ENCODE measurements at places on chromosomes 2 and 18.

DNA sequence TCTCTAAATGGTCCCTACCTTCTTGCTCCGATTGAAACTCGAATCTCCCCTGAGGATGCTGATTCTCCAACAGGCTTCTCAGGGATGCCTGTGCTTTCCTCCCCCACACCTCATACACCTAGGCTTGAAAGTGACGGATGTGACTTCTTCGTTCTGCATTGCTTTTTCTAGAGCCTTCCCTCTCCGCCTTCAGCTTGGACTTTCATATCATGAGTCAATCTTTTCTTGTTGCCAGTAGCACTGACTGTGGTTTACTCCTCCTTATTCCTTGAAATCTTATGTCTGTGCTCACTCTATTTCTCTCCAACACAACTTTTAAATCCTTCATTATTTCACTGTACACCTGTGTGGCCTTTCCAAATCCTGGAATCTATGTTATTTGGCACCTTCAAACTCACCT, 451.4 kb downstream of the TMX3 start:
- DNase-seq, result no peak

DNA sequence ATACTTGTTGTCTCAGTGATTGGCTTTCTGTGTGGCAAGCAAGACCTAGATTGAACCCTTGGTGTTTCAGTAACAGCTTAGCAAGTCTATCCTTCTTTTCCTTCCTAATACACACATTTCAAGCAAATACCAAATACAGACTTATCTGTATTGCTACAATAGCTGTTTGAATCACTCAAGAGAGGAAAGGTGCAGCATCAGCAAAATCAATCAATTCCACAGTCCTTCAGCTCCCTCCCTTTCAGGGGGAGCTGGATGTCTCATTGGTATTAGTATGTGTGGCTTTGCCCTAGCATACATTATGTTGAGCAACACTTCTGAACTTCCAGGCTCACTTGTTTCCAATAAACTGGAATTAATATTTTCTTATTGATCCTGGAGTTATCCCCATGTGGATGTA, 323.1 kb downstream of the TMX3 start:
- no peak for DNase-seq

DNA sequence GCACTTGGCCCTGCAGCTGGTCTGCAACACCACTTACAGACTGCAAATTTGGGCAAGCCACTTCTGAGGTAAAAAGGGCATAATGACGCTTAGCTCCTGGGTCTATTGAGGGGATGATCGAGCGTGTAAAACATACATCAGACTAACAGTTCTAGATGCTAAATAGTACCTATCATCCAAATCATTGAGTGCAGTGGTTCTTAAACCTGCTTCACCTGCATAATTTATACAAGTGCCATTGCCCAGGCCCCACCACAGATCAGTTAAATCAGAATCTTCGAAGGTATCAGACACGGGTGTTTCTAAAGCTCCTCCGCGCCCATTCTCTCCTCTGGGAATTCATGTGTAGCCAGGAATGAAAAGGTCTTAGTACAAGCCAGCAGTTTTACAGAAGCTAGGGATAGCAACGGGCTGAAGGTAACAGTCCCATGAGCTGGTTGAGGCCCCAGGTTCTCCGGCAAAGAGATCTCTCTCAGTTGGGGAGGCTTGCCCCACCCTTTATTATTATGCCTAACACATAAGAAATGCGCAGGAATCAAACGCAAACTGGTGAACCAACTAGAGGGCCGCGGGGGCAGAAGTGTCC, 737 bp upstream of the RNF181 start:
- DNase-seq, result no peak

DNA sequence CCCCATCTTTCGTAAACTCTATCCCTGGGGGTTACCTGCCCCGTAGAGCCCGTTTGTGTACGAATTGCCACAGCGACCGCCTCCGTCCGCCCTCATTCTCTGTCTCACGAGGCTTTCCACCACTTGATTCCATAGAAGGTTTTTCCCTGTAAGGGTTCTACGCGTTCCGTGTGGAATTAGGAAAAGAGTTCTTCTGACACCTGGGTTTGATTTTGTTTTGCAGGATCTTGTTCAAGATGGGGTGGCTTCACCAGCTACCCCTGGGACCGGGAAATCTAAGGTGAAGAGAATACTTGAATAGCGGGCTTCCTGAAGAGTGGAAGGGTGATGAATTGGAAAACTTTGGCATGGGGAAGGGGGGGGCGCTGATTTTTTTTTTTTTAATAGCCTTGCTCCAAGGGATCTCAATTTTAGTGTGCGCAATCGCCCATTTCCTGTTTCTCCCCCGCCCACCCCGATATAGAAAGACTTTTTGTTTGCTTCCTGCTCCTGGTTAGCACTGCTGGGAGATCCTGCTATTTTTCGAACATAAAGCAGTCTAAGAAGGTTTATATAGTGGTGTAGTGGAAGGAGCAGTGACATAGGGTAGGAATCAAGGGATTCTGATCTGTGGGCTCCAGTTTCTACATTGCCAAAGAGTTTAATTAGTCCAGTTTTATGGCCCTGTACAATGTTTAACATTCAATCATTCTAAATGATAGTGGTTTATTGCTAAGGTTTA, 564 bp downstream of the GCC2 start:
- peak; percentile 64 for DNase-seq

- DNase-seq, result no peak
Measured at GRCh38 chr18:45249246-45249661, 366.0 kb upstream of the SLC14A2 start.

- DNase-seq, result peak; percentile 18
Measured at GRCh38 chr18:47595831-47596501, 334.5 kb downstream of the SMAD2 start.

DNA sequence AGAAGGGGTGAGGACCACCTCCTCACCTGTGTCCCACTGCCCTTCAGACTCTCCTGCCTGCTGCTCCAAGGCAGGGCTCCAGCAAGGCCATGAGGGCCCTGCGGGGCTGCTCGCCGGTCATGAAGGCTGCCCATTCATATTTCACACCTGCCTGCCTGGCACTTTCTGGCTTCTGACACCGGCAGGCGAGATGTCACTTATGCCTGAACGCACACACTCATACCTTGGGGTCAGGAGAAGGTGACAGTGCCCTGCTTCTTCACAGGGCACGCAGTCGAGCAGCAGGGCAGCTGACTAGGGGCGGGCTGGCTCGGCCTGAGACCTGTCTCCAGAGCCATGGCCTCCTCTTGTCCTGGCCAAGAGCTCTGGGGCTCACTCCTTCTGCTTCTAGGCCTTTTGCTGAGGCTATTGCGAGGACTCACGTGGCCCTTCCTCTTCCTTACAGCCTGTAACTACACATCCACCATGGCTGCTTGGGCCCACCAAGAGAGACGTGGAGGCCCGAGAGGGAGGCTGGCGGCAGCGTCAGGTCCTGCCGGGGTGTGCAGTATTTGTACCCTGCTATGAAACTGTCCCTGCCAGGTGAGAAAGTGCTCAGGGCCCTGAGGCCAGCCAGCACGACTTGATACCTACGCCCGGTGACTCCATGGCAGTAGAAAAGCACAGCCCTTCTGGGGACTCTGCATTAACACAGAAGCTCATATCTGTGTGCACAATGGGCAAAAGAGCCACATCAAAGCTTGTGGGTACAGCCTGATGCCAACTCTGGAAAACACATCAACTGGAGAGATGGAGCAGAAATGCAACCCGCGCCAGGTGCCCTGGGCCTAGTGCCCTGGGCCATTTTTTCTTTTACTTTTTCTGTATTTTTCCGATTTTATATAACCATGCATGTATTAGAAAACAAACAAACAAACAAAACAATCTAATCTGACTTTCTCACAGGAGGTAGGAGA, 30.6 kb downstream of the HS6ST1 start:
- DNase-seq, result no peak

DNA sequence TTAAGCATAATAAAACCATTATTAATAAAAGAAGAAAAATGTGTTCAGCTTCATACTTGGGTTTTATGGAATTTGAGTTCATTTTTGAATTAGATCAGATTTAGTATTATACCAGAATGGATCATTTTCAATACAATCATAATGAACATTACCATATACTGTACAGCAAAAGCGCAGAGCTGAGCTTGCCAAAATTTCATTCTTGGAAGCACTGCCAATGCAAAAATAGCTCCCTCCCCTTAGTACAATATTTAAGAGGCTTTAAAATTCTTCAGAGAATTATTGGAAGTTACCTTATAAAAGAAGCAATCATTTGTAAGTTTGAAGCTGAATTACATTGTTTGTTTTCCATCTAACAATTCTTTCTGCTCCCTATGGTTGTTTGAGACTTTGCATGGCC, 938.1 kb upstream of the SLC39A10 start:
- DNase-seq, result no peak

- no peak for DNase-seq
Measured at GRCh38 chr2:2848198-2848597, 517.1 kb upstream of the MYT1L start.

GRCh38 chr18:58252166-58252565, 208.1 kb downstream of the NEDD4L start:
- DNase-seq, result no peak

DNA sequence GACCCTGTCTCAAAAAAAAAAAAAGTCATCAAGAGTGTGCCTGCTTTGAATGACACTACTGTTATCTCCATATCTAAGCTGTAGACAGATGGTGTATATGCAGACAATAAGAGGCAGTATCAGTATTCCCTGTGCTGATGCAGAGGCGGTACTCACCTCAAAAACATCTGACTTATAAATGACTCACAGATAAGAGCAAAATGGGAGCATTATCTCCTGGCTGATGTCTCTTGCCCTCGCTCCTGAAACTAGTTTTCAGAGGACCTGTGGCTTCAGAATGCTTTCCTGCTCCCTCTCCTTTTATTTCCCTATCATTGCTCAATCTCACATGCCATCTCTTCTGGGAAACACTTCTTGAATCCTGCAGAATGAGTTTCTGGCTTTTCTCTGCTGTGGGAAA, 289.6 kb downstream of the PTPRM start:
- DNase-seq, result no peak

- no peak for DNase-seq
Measured at GRCh38 chr2:170887496-170887895, 41.6 kb upstream of the GORASP2 start.

GRCh38 chr18:31154181-31154580, 8.5 kb downstream of the DSC1 start:
- no peak for DNase-seq

- no peak for DNase-seq
Measured at GRCh38 chr18:46939337-46939963, 22.0 kb downstream of the KATNAL2 start.

- no peak for DNase-seq
Measured at GRCh38 chr18:9364242-9364641, 29.7 kb downstream of the TWSG1 start.

- DNase-seq, result no peak
Measured at GRCh38 chr18:39441648-39442047, 1876.0 kb upstream of the CELF4 start.

DNA sequence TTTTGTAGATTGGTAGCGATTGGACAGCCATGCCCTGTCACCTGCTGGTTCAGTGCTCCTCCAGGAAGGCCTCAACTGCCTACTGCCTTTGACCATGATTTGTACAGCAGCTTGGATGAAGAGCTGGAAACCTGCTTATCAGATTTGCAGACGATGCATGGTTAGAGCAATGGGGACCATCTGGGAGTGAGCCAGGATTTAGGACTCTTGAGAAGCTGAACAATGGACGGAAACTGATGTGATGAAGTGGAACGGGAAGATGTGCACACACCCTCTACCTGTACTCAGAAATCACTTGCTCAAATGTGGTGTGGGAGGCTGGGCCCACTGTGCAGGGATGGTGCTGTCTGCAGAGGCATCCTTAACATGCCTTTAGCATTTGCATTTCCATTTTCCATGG, 57.2 kb downstream of the NCK2 start:
- DNase-seq, result no peak

GRCh38 chr2:60554074-60554645, 706 bp upstream of the BCL11A start:
- peak; percentile 29 for DNase-seq

DNA sequence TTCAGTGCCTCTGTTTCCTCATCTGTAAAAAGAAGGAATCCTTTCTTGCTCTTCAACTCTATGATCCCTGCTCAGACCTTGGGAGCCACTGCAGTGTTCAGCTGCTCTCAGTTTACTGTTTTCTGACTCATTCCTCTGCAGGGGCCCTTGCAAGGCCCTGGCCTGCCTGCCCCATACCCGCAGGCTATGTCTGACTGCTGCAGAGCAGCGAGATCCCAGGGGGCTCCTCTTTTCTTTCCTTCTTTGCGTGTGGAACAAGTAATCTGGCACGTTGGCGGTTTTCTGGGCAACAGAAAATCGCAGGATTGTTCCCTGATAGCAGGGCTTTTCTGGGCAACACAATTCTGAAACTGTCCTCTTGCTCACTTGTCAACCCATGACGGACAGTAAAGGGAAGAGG, 376.0 kb downstream of the DCC start:
- DNase-seq, result no peak

- no peak for DNase-seq
Measured at GRCh38 chr2:103353774-103354173, 591.9 kb downstream of the TMEM182 start.

DNA sequence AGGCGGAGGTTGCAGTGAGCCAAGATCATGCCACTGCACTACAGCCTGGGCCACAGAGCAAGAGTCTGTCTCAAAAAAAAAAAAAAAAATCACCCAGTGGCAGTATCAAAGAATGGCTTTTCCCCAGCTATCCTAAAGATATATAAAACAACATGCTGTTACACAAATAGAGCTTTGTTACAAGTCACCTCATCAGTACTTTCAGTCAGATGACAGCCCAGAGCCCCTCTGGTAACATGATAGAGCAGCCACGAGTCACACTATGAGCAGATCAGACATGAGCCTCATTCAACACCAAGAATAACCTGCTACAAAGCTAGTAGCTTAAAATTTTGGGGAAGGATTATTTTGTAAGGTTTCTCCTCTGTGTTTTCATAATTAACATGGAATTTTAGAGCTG, 25.2 kb downstream of the PDE11A start:
- DNase-seq, result no peak

DNA sequence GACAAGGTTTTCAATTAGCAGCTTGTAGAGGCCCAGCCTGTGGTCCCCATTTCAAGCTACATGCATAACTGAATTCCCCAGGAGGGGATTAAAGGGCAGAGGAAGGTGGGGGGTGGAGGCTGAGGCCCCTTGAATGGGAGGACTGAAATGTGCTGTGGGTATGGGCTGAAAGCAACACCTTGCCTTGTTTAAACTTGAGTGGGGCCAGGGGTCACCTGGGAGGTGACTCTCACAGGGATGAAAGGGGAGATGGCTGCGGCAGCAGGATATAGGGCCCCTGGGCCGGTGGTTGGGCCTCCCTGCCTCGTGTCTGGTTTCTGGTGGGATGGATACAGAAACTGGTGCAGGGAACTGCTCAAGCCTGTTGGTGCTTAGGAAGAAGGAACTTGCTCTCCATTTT, 225.9 kb upstream of the SPRED2 start:
- DNase-seq, result no peak

- DNase-seq, result no peak
Measured at GRCh38 chr18:30800800-30801199, 241.7 kb downstream of the DSC3 start.

- no peak for DNase-seq
Measured at GRCh38 chr18:71760541-71760940, 783.6 kb downstream of the CBLN2 start.

- DNase-seq, result peak; percentile 29
Measured at GRCh38 chr2:216661639-216662375, 28.6 kb downstream of the IGFBP2 start.

Data from activated naive CD4-positive, alpha-beta T cell treated with anti-CD3 and anti-CD28 coated beads for 36 hours (primary cell).